Suprapubic skin (tissue), 4 donors: ENCODE measurements at places on chromosomes 6 and 20.

GRCh38 chr6:96236471-96236870, 220.7 kb downstream of the FUT9 start:
- DNase-seq, result no peak

GRCh38 chr6:5723841-5724691, 282.7 kb downstream of the NRN1 start:
- DNase-seq, result peak; percentile 56

DNA sequence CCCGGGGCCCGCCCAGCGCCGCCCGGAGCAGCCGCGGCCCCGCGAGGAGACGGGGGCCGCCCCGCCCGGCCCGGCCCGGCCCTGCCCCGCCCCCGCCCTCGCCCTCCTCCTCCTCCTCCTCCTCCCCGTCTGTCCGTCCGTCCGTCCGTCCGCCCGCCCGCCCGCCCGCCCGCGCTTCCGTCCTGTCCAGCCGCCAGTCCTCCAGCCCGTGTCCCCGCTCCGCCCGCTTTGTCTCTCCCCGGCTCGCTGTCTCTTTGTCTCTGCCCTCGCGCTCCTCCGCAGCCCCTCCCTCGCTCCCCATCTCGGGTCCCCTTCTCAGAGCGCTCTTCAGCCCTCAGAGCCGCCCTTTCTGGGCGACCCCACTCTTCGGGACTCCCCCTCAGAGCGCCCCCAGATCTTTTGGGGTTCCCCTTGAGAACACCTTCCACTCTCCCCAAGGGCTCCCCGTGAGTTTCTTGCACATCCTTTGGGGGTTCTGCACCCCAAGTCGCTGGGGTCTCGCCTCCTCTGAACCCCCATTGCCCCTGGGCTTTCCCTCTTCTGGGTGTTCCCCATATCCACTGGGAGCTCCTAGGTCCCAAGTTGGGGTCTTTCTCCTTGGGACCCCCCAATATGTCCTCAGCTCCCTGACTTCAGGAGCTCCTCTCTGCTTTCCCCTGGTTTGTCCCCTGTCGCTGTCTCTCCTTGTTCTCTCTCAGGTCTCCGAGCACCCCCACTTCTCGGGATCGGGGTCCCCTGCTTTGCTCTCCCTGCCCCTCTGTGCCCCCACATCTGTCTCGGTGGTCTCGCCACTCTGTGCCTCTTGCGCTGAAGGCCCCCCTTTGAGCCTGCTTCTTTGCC, 79.5 kb upstream of the MYL9 start:
- DNase-seq, result peak; percentile 84

DNA sequence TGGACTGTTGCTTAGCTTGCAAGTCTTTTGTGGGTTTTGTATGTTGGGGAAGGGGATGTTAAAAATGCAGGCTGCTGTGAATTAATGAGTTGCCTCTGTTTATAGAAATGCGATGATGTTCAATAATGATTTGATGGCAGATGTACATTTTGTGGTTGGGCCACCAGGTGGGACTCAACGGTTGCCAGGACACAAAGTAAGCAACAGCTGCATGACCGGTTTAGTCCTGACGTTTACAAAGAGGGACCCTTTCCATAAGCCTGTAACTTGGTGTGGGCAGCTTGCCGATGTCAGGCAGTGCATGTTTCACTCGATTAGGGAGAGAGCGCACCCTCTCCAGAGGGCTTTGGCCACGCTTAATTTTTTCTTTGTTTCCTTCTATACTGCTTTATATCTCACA, 1.3 kb downstream of the BTBD3 start:
- no peak for DNase-seq

- DNase-seq, result no peak
Measured at GRCh38 chr6:13561624-13562267, 12.7 kb upstream of the SIRT5 start.

DNA sequence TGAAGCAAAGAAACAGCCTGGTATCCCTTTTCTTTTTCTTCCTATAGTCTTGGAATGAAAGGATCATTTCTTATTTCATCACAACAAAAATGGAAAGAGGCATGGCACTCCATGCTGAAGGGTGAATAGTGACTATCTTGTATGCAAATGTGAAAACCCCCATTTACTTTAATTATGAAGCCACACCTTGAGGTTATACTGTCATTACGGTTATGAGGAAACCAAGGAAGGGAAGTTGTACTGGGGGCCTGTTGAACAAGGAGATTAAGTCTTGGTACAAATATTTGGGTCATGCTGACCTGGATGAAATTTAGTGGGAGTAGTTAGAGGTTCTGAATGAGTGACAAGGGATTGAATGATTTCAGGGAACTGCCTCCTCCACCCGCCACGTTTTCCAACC, 8.7 kb upstream of the STXBP5 start:
- no peak for DNase-seq

- no peak for DNase-seq
Measured at GRCh38 chr6:11427723-11428245, 109.8 kb upstream of the TMEM170B start.

GRCh38 chr20:43870484-43870883, 44.2 kb upstream of the TOX2 start:
- no peak for DNase-seq

DNA sequence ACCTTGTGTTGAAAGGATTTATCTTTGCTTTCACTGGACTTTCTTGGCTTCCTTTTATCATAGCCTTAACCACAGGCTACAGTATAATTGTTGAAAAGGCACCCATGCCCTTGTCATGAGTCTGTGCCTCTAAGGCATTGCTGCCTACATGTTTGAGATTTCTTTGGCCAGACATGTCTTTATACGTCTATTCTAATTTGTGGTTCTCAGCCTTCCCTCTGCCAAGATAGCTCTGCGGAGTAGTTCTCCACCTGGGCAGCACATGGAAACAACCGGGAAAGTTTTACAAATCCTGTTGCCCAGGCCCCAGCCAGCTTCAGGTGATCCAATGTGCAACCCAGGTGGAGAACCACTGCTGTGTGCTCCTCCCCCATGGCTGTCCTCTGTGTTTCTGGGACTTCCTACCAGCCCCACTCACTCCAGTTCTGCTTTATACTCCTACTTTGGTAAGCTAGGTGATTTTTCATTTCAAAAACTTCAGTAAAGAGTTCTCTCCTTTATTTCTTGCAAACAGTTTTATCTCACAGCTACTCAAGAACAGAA, 159.6 kb upstream of the MYLIP start:
- DNase-seq, result no peak

DNA sequence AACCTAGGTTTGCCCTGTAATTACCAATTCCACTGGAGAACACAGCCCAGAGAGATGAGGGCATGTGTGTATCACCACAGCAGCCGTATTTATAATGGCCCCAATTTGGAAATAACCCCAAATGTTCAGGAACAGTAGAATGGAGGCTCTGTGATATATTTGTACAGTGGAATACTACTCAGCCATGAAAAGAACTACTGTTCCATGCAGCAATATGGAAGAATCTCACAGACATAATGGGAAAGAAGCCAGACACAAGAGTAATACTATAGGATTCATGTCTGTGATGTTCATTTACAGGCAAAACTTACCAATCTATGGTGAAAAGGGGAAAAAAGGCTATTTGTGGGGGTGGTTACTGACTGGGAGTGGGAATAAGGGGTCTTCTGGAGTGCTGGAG, 83.7 kb upstream of the TRAF3IP2 start:
- no peak for DNase-seq

- DNase-seq, result no peak
Measured at GRCh38 chr20:62700261-62700930, 8.2 kb upstream of the NTSR1 start.

GRCh38 chr6:131549811-131550210, 23.2 kb upstream of the ARG1 start:
- DNase-seq, result no peak

- no peak for DNase-seq
Measured at GRCh38 chr20:17732907-17733521, 33.2 kb downstream of the BANF2 start.

- no peak for DNase-seq
Measured at GRCh38 chr6:12869816-12870432, 153.4 kb downstream of the PHACTR1 start.

- DNase-seq, result no peak
Measured at GRCh38 chr20:6468423-6469116, 298.9 kb upstream of the BMP2 start.

DNA sequence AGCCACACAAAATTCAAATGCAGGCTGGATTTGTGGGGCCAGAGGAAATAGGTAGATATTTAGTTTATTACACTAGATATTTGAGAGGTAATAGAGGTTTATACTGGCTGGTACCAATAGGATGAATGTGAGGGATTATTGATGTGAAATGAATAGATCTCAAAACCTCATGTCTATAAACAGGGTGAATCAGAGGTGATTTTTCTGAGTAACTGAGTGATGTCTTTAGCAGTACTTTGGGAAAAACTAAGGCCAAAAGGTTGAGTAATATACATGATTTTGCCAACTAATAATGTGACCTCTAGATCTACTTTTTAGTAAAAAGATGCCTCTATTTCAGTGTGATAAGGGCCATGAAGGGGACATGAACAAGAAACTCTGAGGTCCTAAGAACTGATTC, 86.8 kb downstream of the HAO1 start:
- no peak for DNase-seq

DNA sequence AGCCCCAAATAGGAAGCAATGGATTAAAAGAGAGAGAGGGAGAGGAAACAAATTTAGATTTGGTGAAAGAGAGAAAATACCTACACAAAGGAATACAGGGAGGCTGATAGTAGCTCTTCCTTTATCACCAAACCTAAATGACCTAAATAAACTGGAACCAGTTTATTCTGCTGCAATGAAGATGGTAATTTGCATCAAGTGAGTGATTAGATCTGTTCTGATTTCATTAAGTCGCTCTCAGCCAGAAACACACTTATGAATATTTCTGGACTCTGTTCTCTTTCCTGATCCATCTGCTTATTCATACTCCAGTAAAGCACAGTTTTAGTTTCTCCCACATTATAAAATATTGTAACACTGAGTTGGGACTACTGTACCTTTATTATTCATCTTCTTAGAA, 83.4 kb upstream of the BMP5 start:
- DNase-seq, result no peak

DNA sequence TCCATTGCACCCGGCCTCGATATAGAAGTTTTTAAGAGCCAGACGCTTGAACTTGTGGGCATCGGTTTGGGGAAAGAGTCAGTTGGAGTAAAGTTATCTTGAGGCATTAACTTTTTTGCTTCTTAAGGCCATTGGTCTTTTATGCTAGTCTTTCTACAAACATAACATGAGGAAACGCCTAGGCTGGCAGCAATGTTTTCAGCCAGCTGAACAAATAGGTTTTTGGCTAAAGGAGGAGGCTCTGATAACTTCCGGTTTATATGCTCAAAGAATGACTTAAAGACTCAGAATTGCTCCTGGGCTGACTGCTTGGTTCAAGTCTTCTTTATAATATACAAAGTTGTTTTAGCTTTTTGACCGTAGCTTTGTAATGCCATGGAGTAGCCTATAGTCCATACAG, 46.2 kb downstream of the HLA-C start:
- DNase-seq, result no peak
